ENCODE measurements at places on chromosomes 1 and 21.
A peak's percentile ranks its signal among the peaks of the same experiment; 100 is the strongest.

DNA sequence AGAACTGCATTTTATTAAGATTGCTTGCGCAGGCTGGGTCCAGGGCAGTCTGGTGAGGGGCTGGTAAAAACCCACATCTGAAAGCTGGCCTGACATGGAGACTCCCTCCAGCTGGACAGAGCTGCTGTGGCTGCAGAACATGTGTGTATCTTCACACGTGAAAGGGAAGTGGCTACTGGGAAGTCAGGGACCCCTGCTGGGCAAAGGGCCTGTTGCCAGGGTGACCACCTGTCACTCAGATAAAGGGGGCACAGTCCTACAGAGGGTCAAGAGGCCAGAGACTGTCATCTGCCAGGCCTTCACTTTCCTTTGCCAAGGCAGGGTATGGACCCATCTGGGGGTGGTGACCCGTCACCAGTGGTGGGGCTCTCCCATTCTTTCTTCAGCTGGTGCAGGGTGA lies 17.5 kb downstream of the NKAIN1 start:
- DNase-seq, result no peak

DNA sequence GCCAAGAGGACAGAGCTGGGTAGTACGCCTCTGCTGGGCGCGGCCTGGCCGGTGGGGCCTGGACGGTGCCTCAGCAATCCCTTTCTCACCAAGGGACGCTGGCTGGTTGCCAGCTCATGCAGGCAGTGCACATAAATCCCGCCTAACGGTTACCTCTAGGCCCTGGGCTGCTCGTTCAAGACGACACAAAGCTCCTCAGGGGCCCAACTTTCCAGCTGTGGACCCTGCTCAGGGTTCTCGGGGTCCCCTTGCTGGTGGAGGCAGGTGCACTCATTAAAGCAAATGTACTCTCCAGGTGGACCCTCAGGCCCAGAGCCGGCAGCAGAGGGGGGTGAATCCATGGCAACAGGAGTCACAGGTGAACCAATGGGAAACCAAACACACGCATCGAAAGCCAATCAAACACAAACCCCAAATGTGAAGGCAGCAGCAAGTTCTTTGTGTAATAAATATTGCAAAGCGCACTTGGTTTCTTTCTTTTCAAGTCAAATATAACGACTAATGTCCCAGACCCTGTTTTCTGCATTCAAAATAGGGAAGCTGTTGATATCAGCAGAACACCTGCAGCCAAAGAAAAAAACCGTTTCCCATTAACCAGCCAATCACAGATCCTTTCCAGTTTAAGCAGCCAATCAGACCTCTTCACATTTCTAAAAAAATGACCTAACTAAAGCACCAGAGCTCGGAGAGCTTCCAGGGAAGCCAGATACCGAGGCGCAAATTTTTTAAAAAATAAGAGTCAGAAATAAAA lies 26.1 kb upstream of the CLSTN1 start:
- peak; percentile 3 for DNase-seq

- DNase-seq, result no peak
Observed at GRCh38 chr1:182141040-182141439, 79.5 kb upstream of the ZNF648 start.

- DNase-seq, result no peak
Observed at GRCh38 chr1:31961536-31961935, 23.4 kb upstream of the PTP4A2 start.

- DNase-seq, result no peak
Observed at GRCh38 chr1:25473653-25474225, 43.0 kb downstream of the MACO1 start.

- DNase-seq, result no peak
Observed at GRCh38 chr1:30277911-30278310, 445.5 kb downstream of the MATN1 start.
